ENCODE measurements at places on chromosomes 16 and 17.

GRCh38 chr17:34499576-34499975, 79.8 kb upstream of the TMEM132E start:
- no peak for DNase-seq

DNA sequence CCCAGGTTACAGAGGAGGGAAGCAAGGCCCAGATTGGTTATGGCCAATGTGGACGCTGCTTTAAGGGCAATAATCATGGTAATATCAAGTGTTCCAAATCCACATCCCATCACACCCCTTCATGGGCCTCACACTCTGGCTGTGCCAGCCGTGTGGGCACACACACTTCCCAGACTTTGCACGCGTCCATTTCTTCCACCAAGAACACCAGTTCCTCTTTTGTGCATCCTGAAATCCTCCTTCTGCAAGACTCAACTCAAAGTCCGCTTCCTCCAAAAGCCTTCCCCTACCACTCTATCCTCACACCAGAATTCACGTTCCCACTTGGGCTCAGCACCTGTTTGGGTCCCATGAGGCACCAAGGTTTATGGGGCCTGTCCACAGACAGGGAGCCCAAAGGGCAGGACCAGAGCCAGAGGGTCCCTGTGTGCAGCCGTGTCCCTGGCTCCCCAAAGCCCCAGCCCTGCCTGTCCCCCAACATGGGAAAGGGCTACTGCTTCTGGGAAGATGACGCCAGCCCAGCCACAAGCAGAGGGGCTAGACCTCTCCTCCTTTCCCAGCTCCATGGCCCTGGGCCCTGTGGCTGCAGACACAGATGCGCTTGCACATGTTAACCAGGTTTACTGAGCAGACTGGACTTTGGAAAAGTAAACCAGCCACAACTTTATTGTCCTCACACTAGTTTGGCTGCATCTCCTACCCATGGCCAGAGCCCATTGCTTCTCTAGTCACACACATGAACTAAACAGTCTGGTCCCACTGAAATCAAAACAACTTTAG, 20.3 kb downstream of the SPNS3 start:
- no peak for DNase-seq

GRCh38 chr17:76598004-76598439, 12.4 kb upstream of the ST6GALNAC2 start:
- DNase-seq: peak; percentile 84

DNA sequence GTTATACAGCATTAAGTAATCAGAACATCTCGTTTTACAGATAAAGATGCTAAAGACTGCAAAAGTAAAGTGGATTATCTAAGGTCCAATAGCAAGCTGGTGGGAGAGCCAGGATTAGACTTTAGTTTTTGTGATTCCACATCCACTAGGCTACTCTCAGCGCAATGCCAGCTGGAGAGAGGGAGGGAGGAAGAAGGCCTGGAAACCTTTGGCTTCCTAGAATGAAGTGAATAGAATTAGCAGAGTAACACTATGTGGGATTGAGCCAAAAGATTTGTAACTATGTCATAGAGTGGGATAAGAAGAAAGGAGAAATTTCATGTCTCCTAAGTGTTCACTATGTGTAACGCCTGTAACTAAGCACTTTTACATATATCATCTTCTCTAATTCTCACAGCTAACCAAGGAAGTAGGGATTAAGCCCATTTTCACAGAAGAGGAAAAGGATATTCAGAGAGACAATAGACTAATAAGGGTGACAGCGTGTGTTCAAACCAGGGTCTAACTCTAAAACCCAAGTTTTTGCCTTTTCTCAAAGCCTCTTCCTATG, 25.4 kb upstream of the NSRP1 start:
- no peak for DNase-seq

- DNase-seq: no peak
Measured at GRCh38 chr17:67558740-67559380, 158.9 kb upstream of the NOL11 start.

DNA sequence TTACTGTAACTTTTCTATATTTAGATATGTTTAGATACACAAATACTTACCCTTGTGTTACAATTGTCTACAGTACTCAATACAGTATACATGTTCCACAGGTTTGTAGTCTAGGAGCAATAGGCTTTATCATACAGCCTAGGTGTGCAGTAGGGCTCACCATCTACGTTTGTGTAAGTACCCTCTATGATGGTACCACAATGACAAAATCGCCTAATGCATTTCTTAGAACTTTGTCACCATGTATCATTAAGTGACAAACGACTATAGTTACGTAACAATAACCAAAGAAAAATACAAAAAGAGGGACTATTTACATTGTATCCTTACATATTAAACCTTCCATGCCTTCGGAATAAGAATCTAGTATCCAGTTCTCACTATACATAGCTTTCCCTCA, 8.0 kb downstream of the STAT5B start:
- DNase-seq: no peak

GRCh38 chr16:57689762-57690558, 4.6 kb upstream of the DRC7 start:
- peak; percentile 100 for DNase-seq

DNA sequence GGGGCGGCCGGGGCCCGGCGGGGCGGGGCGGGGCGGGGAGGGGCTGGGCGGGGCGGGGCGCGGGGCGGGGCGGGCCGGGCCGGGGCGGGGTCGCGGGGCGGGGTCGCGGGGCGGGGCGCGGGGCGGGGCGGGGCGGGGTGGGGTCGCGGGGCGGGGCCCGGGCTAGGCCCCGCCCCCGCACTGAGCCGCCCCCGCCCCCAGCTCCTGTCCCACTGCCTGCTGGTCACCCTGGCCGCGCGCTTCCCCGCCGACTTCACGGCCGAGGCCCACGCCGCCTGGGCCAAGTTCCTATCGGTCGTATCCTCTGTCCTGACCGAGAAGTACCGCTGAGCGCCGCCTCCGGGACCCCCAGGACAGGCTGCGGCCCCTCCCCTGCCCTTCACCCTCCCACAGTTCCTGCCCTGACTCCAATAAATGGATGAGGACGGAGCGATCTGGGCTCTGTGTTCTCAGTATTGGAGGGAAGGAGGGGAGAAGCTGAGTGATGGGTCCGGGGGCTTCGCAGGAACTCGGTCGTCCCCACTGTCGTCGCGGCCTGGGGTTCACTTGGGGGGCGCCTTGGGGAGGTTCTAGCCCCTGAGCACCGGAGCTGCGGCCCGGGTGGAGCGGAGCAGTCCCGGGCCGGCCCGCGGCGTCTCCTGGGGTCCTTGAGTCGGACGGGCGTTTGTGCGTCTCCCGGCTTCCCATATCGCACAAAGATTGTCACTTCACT, 795 bp upstream of the HBM start:
- DNase-seq: no peak

Measured in HL-60 (cell line).